ENCODE measurements at places on chromosomes 11 and 22. TPM values are rescaled to one million over a fixed set of nuclear protein-coding genes. Genes with fewer than 3 reads are reported as not detected.

MYEOV gene
- 0.67 TPM for total RNA-seq

- DNase-seq = no peak
Observed at GRCh38 chr22:41198027-41198580, 7.0 kb upstream of the L3MBTL2 start.

- DNase-seq = no peak
Observed at GRCh38 chr22:38760477-38761201, 4.8 kb upstream of the SUN2 start.

GRCh38 chr11:73137262-73137943 is 4.7 kb downstream of the FCHSD2 start:
- DNase-seq = no peak

RPS3 gene
- 1,423 TPM for total RNA-seq

- no peak for DNase-seq
Observed at GRCh38 chr11:41307296-41308080, 152.0 kb downstream of the LRRC4C start.

- DNase-seq = no peak
Observed at GRCh38 chr11:93359396-93359795, 28.9 kb downstream of the DEUP1 start.

SLC37A2 gene
- total RNA-seq = 58.5 TPM

DNA sequence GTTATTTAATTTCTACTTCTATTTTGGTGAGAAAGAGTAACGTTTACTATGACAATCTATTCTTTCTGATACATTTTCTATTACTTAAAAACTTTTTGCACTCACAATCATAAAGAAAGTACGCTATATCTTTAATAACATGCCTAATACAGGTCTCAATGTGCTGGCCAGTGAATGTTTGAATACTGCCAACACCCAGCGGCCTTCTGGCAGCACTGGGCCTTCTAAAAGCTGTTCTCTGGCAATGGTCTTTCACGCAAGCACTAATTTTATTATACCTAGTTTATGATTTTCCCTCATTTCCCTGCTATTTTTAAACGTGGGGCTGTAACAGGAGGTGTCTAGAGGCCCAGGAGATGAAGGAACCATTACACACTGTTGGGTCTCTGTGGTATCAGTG is 349.8 kb upstream of the PITPNB start:
- DNase-seq = no peak

- no peak for DNase-seq
Observed at GRCh38 chr11:20616920-20617319, 17.5 kb downstream of the SLC6A5 start.

CSNK2A3 gene
- total RNA-seq = 6.5 TPM

- DNase-seq = no peak
Observed at GRCh38 chr11:64503186-64503753, 87.8 kb upstream of the SLC22A12 start.

LMO1 gene
- total RNA-seq = 0.54 TPM

CCDC87 gene
- 0.83 TPM for total RNA-seq

- peak; percentile 99 for DNase-seq
Observed at GRCh38 chr22:35894937-35895708, 133.5 kb downstream of the RBFOX2 start.

GRCh38 chr22:24588381-24588756 is 4.5 kb downstream of the LRRC75B start:
- peak; percentile 53 for DNase-seq

DNA sequence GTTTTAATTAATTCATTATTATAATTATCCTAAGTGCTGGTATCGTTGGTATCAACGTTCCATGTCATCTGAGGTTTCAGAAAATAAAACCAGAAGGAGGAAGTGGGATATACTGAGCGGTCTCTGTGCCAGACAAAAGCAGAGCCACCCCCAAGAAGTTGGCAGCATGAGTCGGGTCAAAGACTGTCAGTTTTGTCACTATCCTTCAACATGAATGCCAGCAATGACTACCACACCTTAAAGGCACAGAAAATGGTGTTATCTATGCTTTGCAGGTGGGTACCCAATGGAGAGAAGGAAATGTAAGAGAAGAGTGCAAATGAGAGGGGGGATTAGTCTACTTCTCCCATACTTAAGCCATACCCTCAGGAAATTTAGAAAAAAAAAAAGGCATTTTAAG is 408.5 kb downstream of the OPCML start:
- DNase-seq = no peak

DNA sequence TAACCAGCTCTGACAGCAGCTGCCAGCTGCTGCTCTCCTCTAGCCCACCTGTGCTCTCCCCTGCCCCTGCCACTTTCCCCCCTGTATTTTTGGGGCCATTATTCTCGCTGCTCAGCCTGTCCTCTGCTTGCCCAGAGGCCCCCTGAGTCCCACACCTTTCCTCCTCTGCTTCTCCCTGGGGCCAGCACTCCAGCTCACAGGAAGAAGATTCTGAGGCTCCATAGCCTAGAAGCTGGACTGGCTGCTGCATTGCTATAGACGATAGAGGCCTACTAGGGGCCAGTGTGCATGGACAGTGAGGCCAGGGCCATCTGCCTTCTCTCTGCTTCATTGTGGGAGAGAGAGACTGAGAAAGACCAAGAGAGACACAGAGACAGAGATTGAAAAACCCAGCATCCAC is 679 bp downstream of the OMP start:
- DNase-seq = no peak

- peak; percentile 35 for DNase-seq
Observed at GRCh38 chr11:19664886-19665548, 47.6 kb upstream of the NAV2 start.

GRCh38 chr11:73866586-73866996 is 10.1 kb downstream of the COA4 start:
- DNase-seq = peak; percentile 79

GRCh38 chr11:8138526-8138925 is 30.3 kb downstream of the RIC3 start:
- peak; percentile 89 for DNase-seq

Measured in mammary epithelial cell (primary cell).